ENCODE measurements at places on chromosomes 1 and 21.

DNA sequence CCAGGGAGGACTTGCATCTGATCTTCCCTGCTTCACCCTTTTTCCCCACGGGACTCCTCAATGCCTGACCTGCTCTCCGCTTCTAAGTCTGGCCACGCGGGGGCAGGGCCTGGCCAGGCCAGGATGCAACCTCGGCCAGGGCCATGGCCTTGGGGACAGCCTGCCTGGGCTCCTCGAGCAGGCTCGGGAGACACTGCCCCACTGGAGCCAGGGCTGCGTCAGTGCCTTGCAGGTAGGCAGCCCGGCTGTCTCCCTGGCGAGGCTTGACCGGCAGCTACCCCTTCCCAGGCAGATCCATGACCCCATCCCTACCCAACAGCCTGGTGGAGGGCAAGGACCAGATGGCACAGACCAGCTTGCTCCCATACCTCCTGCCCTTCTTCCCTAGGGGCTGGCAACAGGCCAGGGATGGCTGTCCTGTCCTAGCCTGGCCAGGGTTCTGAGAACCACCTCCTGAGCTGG is 2.7 kb upstream of the PRDM16 start:
- no peak for DNase-seq

DNA sequence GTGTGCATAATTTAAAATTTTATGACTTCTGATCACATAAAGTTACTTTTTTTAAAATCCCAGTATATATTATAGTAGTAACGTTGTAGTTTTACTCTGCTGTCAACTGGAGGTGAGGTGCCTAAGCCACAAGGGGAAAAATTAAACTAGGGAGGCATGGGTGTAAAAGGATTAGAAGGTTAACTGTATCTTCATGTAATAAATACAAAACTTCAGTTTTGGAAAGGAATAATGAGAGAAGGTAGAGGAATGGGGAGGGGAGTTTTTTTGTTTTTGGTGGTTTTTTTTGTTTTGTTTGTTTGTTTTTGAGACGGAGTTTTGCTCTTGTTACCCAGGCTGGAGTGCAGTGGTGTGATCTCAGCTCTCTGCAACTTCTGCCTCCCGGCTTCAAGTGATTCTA is 5.7 kb downstream of the SLC25A33 start:
- no peak for DNase-seq

- DNase-seq: no peak
Measured at GRCh38 chr1:39154553-39155421, 49.7 kb upstream of the MACF1 start.

- DNase-seq: no peak
Measured at GRCh38 chr1:184620469-184620868, 134.2 kb downstream of the EDEM3 start.

- DNase-seq: no peak
Measured at GRCh38 chr1:167344615-167345385, 124.1 kb downstream of the POU2F1 start.

GRCh38 chr1:155070721-155071569 is 7.4 kb downstream of the EFNA4 start:
- peak; percentile 94 for DNase-seq
